Activated gamma-delta T cell treated with Interleukin-2 at 50 U/mL for 16 hours (primary cell): ENCODE measurements at places on chromosomes 7 and 10.

DNA sequence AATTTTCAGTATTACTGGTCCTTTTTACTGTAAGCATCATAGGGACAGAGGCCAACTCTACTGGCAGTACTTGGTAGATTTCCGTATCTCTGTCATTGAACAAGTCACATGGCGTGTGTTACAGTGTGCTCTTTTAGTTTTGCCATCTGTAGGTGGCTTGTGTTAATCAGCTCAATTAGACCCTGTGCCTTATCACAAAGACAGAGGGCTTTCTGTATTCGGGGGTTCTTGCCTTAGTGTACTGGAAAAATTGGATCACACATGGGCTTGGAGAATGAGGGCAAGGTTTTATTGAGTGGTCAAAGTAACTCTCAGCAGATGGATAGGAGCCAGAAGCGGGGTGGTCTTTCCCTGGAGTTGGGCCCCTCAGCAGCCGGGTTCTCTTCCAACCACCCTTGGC lies 21.3 kb upstream of the LRGUK start:
- no peak for DNase-seq

- DNase-seq, result no peak
Measured at GRCh38 chr7:134902058-134902457, 84.2 kb upstream of the AGBL3 start.

DNA sequence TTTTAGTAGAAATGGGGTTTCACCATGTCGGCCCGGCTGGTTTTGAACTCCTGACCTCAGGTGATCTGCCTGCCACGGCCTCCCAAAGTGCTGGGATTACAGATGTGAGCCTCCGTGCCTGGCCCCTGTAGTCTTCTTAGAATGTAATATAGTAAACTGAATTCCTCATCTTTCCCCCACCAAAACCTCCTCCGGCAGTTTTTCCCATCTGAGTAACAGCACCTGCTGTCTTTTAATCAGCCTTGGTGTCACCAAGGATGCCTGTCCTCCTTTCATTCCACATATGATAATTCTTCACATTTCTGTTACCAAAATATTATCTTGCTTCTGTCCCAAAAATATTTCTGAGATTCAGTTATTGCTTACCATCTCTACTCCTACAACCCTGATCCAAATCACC lies 80.2 kb downstream of the ZEB1 start:
- DNase-seq, result no peak

GRCh38 chr10:31617757-31618156 lies 298.7 kb downstream of the ZEB1 start:
- no peak for DNase-seq

DNA sequence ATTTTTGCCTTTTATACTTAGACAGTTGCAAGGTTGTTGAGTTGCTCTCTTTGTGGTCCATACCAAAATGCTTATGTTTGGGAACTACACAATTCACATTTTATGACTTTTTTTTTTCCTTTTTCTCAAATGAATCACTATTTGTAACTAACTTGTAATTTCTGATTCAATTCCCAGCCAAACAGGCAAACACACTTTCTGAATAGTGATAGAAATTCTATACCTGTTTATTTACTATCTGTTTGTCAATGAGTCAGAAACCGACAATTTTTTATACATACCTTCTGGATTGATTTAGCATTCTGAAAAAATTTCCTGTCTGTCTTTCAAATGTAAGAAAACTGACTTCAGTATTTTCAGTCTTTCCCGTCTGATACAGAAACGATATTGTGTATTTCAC lies 69.1 kb downstream of the MBL2 start:
- no peak for DNase-seq

- no peak for DNase-seq
Measured at GRCh38 chr10:89224739-89225443, 17.8 kb upstream of the CH25H start.

- DNase-seq, result no peak
Measured at GRCh38 chr10:8297959-8298358, 243.5 kb downstream of the GATA3 start.

DNA sequence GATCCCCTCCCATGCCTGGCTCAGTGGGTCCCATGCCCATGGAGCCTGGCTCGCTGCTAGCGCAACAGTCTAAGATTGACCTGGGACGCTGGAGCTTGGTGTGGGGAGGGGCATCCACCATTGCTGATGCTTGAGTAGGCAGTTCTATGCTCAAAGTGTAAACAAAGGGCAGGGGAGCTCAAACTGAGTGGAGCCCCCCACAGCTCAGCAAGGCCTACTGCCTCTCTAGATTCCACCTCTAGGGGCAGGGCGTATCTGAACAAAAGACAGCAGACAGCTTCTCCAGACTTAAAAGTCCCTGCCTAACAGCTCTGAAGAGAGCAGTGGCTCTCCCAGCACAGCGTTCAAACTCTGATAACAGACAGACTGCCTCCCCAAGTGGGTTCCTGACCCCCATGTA lies 31.2 kb upstream of the FFAR4 start:
- DNase-seq, result no peak

DNA sequence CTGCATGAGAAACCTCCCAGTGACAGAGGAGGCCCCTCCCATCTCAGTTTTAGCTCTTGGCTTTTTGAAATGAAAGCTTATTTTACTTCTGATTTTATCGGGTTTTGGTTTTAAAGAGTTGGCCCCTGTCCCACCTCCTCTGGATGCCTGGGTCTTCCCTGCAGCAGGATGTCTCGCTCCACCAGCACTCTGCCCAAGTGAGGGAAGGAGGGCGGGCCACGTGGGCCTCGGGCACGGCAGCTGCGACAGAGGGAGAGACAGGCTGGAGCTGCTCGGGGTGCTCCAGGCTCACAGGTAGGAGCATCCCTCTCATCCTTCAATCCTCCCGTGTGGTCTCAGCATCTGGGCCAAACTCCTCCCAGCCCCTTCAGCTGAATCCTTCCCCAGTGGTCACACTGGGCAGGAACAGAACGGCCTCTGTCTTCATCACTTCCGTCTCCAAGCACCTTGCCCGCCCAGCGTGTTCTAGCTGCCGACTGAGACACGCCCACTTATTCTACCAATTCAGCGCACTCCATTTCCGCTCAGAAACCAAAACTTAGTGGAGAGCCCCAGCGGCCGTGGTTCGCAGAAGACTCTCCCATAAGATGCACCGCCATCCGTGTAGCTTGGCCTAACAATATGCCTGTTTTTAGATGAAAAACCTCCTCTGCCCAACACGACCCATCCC lies 222.9 kb downstream of the GLRX3 start:
- no peak for DNase-seq

DNA sequence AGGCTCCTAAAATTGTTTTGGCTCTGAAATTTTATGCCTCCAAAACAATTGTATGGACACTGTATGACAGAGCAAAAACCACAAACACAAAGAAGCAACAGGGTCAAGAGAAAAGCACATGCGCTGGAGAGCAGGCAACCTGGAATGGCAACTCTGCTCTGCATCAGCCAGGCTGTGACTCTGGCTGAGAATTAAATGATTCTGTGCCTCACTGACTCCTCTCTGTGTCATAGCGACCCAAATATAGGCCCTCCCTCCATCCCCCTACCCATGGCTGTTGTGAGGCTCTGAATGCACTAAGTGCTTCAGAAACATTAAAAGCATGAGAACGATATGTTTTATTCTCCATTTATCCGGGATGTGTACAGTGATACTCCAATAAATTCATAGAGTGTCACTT lies 24.9 kb upstream of the NEBL start:
- no peak for DNase-seq

DNA sequence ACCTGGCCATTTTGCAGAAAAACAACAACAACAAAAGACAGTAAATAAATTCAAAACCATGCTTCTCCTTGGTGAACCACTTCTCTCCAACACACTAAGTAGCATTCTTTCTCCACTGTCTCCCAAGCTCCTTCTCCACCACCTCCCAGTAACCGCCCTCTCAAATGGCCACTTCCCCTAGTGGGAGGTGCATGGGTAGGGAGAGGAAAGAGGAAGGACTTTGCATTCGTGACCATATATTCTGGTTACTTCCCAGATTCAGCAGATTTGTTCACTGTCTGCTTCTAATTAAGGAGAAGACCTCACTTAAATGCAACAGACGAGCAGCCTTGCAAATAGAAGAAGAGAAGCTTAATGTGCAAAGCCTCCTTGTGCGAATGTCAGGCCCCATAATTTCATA lies 166.8 kb downstream of the SORCS1 start:
- DNase-seq, result no peak

DNA sequence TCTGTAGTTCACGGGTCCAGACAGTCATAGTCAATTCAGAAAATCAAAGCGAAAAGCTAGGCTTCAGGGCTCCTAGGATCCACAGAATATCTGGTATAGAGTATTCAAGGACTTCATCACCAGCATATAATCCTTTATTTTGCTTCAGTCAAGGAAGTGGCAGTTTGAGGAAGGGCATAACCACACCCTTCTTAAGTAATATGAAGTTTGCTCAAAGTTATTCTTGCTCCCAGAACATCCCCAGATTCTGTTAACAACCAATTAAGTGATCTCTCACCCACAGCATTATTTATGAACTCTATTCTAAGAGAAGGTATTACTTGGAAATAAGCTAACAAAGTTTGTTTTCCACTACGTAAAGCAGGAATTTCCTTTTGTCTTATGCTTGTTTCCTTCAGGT lies 13.2 kb downstream of the CWF19L1 start:
- DNase-seq, result no peak

- no peak for DNase-seq
Measured at GRCh38 chr10:128741180-128741579, 615.0 kb upstream of the MKI67 start.

- DNase-seq, result no peak
Measured at GRCh38 chr10:22342421-22342820, 2.9 kb upstream of the SPAG6 start.

DNA sequence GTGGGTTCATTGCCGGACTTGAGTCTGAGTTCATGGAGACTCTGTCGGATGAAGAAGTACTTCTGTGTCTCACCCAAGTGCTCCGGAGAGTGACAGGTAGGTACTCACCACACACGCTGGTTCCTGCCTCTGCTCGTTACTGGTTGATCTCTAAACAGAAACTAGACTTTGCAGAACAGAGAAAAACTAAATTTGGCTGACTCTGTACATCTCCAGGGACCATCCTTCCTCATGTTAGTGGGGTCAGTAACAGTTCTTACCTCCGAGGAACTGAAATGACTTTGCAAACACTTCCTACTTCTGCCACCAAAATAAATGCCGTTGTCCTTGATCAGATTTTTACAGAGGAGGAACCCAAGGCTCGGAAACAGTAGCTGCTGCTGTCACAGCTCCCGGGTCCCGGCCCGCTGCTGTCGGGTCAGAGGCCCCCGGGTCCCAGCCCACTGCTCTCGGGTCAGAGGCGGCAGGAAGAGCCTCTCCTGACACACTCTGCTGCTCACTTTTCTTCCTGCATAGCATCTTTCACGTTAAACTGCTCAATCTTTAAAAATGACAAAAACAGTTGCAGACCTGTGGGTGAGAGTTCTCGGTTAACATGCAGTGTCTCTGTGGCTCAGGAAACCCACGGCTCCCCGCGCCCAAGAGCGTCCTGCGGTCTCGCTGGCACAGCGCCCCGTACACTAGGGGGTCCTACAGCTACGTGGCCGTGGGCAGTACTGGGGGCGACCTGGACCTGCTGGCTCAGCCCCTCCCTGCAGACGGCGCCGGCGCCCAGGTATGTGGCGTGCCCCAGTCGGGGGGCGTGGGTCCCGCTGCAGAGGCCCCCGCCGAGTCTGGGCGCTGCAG lies 4.8 kb upstream of the MTG1 start:
- peak; percentile 43 for DNase-seq

DNA sequence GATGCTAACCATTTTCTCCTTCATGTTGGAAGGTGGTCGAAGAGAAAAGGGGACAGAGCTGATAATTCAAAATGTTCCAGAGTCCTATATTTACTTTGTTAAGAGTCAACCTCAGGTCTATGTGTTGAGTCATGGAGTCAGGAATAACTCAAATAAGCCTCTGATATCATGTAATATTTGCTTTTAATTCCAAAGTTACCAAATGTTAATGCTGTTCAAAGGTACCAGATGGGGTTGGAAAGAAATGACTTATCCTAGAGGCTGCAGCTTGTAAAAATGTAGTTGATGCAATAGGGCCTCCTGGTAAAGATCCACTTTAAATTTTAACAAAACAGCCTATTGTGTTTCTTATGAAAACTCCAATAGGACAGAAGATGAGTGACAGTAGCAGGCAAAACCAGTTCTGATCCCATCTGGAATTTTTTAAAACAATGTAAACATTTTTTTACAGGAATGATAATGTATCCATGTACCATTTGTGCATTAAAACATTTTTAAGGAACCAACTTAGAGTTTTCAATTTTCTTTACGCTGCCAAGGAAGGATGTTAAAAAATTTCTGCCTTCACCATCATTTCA lies 218.2 kb downstream of the ANK3 start:
- DNase-seq, result no peak

DNA sequence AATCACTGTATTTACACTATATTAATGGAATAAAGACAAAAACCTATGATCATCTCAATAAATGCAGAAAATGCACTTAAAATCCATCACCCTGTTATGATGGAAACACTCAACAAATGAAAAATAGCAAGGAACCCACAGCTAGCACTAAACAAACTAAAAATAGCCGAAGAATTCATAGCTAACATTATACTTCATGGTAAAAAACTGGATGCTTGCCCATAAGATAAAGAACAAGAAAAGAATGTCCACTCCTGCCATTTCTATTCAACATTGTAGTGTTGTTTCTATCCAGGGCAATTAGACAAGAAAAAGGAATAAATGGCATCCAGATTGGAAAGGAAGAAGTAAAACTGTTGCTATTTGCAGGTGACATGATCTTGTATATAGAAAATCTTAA lies 142.1 kb downstream of the STK31 start:
- no peak for DNase-seq

DNA sequence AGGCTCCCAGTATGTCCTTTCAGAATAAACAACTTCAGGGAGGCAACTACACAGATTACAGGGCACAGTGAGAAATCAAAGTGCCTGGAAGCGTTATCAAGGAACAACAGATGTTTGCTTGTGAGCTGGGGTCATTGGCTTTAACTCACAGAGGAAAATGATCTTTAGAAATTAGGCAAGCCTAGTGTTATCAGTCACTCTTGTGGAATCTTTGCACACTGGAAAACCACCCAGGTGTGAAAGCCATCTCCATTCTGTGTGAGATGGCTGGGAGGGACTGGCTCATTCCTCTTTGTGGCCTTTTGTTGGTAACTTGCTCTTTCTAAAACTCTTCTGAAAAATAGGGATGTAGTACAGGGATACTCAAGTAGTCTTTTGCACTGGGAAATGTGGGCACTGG lies 716.0 kb downstream of the XPNPEP1 start:
- DNase-seq, result no peak

- DNase-seq, result no peak
Measured at GRCh38 chr7:143954544-143954943, at the start of gene OR2F1. Gene OR2F1 (plus strand): TSS chr7:143954844. CDS start chr7:143959971, 5,127 bp downstream.

GRCh38 chr7:126791306-126791705 lies 461.4 kb downstream of the GRM8 start:
- DNase-seq, result no peak

- no peak for DNase-seq
Measured at GRCh38 chr7:79434867-79435266, 18.6 kb downstream of the MAGI2 start.
